Lung (tissue), 17 donors: ENCODE measurements at places on chromosomes 16 and 17.

DNA sequence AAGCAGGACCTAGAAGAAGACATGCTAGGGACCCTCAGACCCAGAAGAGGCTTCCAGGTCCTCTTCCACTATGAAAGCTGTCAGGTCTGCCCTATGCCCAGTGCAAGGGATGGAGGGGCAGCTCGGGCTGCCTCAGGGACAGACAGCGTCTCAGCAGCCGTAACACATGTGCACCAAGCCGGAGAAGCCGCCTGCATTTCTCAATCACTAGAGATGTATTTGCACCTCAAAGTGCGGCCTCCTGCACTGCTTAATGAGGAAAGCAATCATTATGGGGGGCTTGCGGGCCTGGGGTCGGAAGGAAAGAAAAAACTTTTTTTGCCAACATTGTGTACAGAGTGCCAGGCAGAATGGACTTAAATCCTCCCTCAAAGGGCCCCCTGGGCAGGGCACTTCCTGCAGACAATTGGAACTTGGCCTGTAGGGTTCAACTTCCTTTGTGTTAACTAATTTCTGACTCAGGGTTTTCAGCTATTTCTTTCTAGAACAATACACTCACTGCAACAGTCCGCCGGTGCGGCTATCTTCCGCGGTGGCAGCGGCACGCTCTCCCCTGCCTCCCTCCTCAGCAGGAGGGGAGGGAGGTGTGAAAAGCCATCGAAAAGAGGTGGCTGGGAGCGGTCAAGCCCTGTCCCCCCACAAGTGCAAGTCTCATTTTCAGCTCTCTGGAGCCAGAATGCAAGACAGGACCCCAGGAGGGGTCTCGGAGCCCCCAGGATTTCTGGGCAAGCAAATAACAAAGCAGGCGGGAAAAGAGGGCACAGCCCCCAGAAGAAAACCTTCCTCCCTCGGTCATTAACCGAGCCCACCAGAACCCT, 101.2 kb downstream of the ZNF423 start:
- peak; percentile 41 for DNase-seq

- DNase-seq: no peak
These were observed 36.0 kb downstream of the TVP23A start for GRCh38 chr16:10782628-10783027.

- no peak for DNase-seq
These were observed 4.1 kb downstream of the DPEP3 start for GRCh38 chr16:67976205-67976604.

DNA sequence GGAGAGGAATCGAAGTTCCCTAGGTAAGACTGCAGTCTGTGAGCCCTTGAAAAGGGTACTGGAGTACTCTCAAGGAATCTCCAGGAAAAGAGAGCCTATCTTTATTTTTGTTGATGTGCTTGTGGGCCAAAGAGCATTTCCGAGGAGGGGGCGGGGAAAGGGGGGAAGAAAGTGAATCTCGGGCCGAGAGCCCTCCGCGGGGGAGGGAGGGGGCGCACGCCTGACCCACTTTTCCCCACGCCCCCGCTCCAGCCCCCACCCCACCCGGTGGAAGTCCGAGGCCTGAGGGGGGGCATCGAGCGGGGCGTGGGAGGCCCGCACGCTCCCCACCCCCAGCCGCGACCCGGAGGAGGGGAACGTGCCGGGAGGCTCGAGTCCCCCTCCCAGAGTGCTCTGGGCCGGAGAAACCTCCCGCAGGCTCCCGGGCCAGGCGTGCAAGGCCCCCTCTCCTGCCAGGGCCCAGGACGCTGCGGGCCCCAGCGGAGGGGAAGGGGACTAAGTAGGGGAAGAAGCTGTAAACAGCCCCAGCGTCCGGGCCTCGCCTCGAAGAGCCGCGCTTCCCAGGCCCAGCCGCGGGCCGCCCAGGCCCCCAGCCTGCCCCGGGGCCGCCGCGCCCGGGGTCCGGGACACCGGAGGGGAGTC, 444 bp downstream of the HELZ start:
- peak; percentile 14 for DNase-seq

DNA sequence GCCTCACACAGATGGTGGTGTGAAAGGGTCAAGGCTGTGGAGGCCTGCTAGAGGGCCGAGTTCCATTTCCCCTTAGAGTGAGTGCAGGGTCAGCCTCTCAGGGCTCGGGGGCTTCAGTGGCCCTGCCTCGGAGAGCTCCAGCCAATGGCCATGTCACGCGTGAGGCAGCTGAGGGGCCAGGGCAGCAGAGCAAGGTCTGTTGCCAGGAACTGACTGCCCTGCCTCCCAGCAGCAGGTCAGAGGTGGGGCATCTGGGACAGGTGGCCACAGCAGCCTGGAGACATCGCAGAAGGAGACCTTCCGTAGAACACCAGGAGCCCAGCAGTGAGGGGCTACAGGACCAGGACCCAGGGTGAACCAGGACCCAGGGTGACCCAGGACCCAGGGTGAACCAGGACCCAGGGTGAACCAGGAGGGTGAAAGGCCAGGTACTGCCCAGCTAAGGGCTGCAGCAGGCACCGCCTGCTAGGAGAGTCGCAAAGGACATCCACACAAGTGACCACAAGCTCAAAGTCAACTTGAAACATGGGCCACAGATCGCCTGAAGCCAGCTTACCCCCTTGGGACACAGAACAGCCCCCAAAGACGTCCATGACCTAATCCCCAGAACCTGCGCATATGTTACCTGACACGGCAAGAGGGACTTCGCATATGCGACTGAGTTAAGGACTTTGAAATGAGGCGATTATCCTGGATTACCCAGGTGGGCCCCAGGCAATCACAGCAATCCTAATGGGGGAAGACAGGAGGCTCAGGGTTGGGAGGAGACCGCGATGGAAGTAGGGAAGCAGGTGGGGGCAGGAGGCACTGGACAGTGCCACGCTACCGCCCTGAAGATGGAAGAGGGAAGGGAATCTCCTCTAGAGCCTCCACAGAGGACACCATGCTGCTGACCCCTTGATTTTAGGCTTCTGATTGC, 4.8 kb upstream of the MEAK7 start:
- DNase-seq: no peak

DNA sequence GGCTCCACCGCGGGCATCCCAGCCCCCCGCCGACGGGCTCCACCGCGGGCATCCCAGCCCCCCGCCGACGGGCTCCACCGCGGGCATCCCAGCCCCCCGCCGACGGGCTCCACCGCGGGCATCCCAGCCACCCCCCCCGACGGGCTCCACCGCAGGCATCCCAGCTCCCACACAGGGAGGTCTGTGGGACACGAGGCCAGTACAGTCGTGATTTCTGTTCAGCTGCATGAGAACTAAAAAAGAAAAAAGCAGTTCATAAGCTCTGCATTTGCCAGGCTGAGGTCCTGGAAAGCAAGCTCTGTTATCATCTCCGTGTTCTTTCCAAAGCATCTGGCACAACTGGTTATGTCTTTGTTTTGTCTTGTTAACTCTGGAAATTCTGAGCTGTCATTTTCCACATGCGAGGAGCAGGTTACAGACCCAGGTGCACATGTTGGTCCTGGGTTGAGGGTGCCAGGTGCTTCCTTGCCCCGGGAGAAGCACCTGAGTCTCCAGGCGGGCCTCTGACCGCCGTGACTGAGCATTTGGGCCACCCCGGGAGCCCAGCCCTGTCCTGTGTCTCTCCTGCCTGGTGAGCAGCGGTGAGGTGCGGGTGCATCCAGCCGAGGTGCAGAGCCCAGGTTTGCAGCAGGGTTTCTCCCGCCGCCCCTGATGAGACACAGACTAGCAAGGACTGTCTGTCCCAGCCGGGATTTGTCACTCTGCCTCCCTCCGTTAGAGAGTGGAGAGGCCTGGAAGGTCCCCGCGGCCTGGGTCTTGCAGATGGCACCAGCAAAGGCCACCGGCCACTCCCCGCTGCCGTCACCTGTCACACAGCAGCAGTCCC, 9.9 kb upstream of the WFIKKN1 start:
- DNase-seq: no peak

GRCh38 chr17:80987941-80988461, 3.6 kb upstream of the CHMP6 start:
- no peak for DNase-seq
